ENCODE measurements at places on chromosomes 13 and 19. TPM values are rescaled to one million over a fixed set of nuclear protein-coding genes. Genes with fewer than 3 reads are reported as not detected.

DNA sequence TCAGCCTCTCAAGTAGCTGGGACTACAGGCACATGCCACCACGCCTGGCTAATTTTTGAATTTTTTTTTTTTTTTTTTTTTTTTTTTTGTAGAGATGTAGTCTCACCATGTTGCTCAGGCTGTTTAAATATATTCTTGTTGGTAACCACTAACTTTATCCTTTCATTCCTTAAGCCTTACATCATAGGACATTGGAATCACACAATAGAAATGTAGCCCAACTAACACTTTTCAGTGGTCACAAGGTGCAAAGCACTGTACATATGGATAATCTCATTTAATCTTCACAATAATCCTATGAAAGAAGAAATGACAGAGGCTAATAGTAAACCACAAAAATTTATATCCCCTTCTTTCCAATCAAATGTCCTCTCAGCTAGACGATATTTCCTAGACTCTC, 417.8 kb upstream of the DACH1 start:
- DNase-seq: no peak

The PSG1 gene
- not detected for total RNA-seq

GRCh38 chr13:60260440-60260839, 96.7 kb upstream of the DIAPH3 start:
- DNase-seq: no peak

The MEX3D gene
- 14.3 TPM for total RNA-seq

DNA sequence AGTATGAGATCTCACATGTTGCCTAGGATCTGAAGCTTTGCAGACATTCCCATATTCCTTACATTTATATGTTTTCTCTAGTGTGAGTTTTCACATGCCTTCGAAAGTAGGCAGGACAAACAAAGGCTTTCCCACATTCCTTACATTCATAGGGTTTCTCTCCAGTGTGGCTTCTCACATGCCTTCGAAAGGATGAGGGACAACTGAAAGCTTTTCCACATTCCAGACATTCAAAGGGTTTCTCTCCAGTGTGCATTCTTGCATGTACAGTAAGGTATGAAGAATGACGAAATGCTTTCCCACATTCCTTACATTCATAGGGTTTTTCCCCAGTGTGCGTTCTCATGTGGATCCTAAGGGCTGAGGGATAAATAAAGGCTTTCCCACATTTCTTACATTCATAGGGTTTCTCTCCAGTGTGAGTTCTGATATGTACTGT, 14.2 kb downstream of the ZNF699 start:
- no peak for DNase-seq

GRCh38 chr19:6018786-6019185, 40.8 kb upstream of the RANBP3 start:
- no peak for DNase-seq

GRCh38 chr19:15381864-15382263, 2.3 kb upstream of the AKAP8 start:
- DNase-seq: no peak

Data from breast epithelium (tissue), 4 donors.